WERI-Rb-1 (cell line): ENCODE measurements at places on chromosomes 2 and 18.

DNA sequence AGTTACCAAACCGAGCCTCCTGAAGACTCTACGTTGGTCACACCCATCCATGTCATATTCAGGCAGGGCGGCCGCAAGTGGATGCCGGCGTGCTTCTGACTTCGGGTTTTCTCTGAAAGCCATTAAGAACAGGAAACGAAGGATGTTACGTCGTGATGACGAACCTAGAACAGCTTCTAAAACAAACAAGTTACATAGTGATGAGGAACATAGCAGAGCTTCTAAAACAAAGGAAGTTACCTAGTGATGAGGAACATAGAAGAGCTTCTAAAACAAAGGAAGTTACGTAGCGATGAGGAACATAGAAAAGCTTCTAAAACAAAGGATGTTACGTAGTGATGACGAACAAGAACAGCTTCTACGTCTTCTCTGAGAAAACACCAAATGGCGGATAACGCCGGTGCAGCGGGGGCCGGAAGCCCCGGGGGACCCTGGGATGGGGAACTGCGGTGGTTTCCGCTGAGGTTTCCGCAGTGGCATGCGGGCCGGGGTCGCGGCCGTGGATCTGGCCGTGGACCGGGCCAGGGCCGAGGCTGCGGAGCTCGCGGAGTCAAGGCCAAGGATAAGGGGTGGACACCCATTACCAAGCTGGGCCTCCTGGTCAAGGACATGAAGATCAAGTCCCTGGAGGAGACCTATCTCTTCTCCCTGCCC is 141.1 kb downstream of the SOCS6 start:
- no peak for DNase-seq

DNA sequence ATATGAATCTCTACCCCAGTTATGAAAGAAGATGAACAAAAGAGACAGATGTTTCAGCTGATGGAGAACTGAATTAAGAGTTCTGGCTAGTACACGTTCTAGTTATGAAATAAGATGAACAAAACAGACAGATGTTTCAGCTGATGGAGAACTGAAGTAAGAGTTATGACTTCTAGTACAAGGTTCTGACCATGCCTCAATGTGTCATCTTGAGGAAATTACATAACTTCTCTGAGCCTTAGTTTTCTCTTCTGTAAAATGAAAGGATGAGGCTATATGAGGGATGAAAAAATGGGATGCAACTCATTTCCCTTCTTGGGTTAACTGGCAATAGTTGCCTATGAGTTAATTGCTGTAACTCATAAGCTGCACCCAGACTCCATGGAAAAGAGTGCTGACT is 92.9 kb upstream of the WDR75 start:
- no peak for DNase-seq

DNA sequence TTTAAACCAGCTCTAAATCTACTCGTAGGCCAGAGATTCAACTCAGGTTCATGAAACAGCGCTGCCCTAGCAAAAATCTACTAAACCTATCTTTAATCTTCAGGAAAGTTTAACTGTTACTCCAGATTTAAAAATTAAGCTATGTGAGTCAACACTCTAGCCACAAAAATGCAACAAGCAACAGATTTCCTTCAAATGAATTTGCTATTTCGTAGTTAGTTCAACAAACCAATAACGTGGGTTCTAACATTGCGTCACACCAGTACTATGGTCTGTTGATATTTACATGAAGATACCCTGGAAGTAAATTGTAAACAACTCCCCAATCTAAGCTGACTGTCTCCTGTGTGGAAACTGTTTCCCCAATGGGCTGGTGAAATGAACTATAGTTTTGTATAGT is 71.2 kb downstream of the FIGN start:
- DNase-seq, result no peak

GRCh38 chr2:207188626-207189419 is 23.1 kb upstream of the KLF7 start:
- no peak for DNase-seq

- DNase-seq, result no peak
These were observed 92.9 kb downstream of the DTNA start for GRCh38 chr18:34802959-34803358.

GRCh38 chr18:9779630-9780029 is 71.5 kb downstream of the RAB31 start:
- DNase-seq, result no peak

GRCh38 chr2:164910101-164910899 is 45.0 kb downstream of the SLC38A11 start:
- peak; percentile 73 for DNase-seq
